ENCODE measurements at places on chromosomes 5 and 9.
A peak's percentile ranks its signal among the peaks of the same experiment; 100 is the strongest.

GRCh38 chr9:32500768-32501167 is 25.2 kb downstream of the RIGI start:
- no peak for DNase-seq

- no peak for DNase-seq
These were observed 228.2 kb downstream of the MTRR start for GRCh38 chr5:8097146-8097545.

- peak; percentile 64 for DNase-seq
These were observed 28.8 kb upstream of the TAL2 start for GRCh38 chr9:105633411-105633810.

- DNase-seq, result peak; percentile 56
These were observed 455.8 kb upstream of the PTGER4 start for GRCh38 chr5:40223884-40224402.

GRCh38 chr5:13591621-13592020 is 352.9 kb downstream of the DNAH5 start:
- no peak for DNase-seq

DNA sequence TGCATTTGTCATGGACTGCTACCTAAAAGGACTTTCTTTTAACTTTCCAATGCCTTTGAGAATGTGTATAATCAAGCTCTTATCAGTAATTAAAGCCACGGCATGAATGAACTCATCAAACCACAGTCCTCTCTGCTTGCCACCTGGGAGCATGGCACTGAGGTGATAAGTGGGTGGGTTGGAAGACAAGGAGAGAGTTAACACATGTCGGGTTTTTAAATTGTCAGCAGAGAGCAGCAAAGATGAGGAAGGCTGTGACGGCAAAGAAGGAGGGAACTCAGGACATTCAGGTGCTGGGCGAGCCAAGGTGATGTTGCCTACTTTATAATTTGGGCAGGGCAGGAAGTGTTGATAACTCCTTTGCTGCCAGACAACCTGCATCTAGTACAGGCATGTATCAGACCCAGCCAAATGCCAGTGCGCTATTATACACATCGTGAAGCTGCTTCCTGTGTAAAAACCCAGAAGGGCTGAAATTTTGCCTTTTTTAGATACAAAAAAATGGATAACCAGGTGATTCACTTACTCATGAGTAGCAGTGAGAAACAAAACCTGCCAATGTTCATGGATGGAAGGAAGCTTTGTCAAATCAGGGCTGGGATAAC is 269.1 kb downstream of the KIF4B start:
- no peak for DNase-seq

GRCh38 chr5:20524991-20525529 is 537.1 kb upstream of the CDH18 start:
- peak; percentile 68 for DNase-seq

DNA sequence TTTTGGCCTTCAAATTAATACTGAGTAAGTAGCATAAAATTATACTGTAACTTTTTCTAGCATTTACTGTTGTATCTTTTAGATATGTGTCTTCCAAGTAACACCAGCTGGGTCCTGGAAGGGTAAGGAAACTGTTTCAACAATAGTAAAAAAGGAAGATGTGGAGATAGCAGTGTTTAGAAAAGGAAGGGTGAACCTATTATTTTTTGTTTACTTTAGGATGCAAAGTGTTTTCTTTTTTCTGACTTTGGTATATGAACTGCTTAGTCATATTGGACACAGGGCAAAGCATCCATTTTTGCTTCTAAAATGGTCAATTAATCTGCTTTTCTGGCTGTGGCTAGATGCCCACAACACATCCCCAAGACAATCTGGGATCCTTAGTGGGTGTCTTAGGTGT is 5.3 kb downstream of the PKD2L2 start:
- no peak for DNase-seq

DNA sequence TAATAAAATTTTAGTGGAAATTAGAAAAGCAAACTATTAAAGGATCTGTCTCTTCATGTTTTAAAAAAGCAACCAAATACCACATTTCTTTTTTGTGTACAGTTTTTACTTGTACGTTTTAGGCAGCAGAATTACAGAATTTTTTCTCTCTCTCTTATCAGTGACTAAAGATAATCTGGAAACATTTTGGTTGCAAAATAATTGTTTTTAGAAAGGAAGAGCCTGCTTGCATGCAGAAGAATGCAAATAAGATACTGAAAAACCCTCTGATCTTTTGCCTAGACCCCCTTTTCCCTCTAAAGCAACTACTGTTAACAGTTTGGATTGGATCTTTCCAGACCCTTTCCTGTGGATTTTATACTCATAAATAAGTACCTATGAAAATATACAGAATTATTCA is 75.9 kb upstream of the SGCD start:
- DNase-seq, result no peak

DNA sequence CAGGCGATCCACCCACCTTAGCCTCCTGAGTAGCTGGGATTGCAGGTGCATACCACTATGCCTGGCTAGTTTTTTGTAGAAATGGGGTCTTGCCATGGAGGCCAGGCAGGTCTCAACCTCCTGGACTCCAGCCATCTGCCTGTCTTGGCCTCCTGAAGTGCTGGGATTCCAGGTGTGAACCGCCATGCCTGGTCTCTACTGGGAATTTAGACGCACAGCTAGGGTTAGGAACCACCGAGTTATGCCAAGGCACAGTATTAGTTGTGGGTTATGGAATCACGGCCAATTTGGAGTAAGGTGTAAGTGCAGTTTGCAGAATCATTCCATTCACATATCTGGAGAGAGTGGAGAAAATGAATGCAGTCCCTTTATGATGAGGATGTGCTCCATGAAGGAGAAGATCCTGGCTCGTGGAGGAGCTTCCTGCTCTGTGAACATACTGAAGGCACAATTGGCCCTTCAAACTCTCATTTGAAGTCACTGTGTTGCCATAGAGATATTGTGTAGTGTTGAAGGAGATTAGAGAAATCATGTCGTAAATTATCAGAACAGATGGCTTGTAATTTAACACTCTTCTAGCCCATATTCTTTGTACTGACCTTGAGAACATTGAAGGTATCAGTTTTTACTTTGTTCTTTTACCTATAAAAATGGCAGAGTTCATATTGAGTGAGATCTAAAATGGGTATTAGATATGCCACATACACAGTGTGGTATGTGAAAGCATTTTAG is 18.8 kb downstream of the TRIO start:
- no peak for DNase-seq

DNA sequence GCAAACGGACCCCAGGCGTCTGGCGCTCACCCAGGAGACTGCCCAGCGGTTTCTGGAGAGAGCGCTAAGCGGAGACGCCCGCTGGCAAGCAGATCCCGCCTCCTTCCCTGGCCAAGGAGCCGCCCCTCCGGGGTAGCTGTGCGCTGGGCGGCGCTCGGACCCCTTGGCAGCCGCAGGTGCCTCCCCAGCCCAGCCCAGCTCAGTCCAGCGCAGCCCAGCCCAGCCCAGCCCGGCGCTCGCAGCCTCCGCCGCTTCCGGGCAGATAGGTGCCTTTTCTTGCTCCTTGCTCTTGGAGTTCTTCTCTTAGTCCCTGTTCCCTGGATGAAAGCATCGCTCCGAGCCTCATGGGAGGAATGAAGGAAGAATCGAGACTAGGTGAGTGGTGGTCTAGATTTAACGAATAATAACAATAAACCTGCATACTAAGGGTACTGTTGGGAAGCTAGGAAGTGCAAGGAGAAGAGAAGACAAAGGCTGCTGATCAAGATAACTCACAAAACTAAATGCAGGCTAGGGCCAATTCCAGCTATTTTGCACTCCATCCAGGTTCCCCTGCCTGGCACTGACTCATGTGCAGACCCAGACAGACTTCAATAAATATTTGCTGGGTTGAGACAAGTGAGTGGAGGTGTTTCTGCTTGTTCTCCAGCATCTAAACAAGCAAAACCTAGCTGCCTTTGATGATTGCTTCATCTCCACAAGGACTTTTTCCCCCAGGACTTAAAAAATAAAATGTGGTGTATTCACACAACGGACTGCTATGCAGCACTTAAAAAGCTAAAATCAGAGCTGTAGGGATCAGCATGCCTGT is at the start of gene STK32A:
TSS of gene STK32A (plus strand) at position 202 of the 811 bp plus-strand sequence. CDS start 4,609 bp downstream, outside the sequence.
- peak; percentile 49 for DNase-seq

GRCh38 chr9:114231719-114232449 is 76.5 kb downstream of the COL27A1 start:
- DNase-seq, result no peak

DNA sequence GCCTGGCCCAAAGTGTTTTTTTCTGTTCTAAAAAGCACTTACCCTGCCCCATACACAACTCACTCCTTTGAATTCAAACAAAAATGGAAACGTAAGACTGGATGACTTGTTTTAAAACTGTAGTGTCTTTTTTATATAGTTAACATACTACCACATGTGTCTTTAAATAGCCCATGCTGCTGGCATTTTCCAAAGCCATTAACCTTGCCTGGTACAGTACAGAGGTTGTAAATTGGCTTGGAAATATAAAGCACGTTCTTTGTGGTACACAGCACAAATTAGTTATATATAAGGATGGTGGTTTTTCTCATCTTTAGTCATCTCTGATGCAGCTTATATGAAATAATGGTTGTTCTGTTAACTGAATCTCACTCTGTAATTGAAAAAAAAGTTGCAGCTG is 519.7 kb upstream of the ZNF608 start:
- no peak for DNase-seq

- DNase-seq, result peak; percentile 39
These were observed 79.0 kb upstream of the TNC start for GRCh38 chr9:115196919-115197318.

DNA sequence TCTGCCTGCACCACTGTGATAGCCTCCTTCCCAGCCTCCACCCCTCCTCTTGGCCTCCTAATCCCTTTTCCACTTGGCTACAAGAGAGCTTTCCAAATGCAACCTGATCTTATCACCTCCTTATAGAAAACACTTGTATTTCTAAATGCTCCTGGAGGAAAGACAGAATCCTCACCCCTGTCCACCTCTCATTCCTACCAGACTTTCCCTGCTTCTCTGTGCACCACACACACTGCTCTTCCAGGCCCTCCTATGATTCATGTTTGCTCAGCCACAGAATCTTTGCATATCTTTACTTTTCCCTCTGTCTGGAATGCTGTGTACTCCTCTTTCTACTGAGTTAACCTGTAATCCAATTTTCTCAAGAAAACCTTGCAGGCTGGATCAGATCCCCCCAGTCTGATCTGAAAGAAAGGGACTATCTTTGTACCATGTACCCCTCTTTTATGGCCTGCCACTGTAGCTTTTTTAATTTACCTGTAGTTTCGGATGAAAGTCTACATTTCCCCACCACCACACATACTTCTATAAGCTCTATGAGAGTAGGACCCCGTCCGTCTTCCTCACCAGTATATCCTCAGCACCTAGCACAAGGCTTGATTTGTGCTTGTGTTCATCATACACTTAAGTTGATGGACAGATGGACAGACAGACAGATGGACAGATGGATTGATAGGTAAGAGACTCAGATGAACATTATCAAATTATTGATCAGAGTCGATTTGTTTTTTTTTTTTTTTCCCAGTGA is 95.3 kb downstream of the GALNT10 start:
- no peak for DNase-seq

- DNase-seq, result peak; percentile 64
These were observed 27.7 kb upstream of the SCGB3A1 start for GRCh38 chr5:180618829-180619562.

DNA sequence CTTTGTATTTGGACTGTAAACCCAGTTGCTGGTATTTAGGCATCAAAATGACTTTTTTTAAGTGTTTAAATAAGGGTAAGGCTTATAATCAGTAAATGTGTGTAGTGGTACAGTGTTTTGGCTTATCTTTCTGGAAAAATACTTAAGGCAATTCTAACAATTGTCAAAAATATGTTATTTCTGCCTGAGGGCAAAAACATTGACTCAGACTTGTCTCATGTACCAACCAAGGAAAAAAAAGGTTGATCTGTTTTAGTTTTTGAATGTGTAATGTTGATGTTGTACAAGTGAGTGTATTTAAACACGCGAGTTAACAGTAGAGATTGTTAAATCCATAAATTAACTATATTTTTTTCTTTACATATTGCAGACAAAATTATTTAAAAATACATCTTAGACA is 277.8 kb upstream of the TYRP1 start:
- no peak for DNase-seq

GRCh38 chr5:58666598-58667581 is 84.0 kb downstream of the RAB3C start:
- DNase-seq, result peak; percentile 21

DNA sequence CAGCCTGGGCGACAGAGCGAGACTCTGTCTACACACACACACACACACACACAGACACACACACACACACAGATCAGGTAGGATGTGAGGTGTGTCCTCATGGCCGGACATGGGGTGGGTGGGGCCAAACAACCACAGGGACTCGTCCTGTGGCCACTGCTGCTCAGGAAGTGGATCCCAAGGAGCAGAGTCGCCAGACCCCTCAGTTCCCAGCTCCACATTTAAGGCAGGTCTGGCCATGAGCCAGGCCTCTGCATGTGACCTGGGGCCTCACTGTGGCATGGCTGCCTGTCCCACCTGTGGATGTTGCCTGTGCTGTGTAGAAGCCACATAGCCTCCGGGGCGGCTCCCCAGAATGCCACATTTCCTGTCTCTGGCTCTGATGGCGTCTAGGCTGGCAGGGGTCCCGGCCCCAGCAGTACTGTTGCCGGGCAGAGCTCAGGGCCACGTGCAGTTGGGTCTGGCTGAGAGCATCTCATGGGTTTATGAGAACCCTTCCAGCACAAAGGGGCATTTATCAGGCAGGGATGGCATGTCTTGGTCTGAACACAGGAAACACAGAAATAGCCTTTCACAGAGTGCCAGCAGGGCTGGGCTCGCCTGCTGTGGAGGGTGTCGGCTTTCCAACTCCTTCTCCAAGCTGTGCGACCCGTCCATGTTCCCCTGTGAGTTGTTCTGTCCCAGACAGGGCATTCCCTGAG is 9.9 kb upstream of the NINJ1 start:
- DNase-seq, result peak; percentile 78
